ENCODE measurements at places on chromosomes 4 and X.
A peak's percentile ranks its signal among the peaks of the same experiment; 100 is the strongest.

- DNase-seq, result no peak
Observed at GRCh38 chrX:106401965-106402559, 209.7 kb upstream of the RADX start.

DNA sequence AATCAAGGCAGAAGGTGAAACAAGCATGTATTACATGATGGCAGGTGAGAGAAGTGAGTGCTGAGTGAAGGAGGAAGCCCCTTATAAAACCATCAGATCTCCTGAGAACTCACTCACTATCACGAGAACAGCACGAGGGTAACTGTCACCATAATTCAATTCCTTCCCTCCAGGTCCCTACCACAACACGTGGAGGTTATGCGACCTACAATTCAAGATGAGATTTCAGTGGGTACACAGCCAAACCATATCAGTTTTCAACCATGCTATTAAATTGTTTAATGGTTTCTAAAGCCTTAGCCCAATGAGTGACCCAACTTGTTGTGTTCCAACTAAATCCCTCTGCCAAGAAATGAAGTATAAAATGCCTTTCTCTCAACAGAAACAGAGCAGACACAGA is 519.8 kb downstream of the GBA3 start:
- DNase-seq, result no peak

- peak; percentile 59 for DNase-seq
Observed at GRCh38 chr4:128574706-128575105, 234.8 kb upstream of the JADE1 start.

DNA sequence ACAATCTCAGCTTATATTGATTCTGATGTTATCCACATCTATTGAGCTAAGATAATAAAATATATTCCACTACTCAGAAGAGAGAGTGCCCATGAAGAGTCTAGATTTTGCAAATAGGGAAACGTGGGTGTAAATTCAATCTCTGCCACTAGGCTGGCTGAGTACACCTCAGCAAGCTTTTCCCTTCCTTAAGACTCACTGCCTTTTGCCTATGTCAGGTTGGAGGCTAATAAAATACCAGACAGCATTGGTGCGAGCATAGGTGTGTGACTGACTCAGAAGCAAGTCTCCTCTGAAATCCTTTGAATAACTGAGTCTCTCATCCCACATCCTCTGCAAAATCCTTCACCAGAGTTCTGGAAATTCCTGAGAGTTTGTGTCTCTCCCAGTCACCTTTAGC is 405.4 kb upstream of the CPEB2 start:
- no peak for DNase-seq

DNA sequence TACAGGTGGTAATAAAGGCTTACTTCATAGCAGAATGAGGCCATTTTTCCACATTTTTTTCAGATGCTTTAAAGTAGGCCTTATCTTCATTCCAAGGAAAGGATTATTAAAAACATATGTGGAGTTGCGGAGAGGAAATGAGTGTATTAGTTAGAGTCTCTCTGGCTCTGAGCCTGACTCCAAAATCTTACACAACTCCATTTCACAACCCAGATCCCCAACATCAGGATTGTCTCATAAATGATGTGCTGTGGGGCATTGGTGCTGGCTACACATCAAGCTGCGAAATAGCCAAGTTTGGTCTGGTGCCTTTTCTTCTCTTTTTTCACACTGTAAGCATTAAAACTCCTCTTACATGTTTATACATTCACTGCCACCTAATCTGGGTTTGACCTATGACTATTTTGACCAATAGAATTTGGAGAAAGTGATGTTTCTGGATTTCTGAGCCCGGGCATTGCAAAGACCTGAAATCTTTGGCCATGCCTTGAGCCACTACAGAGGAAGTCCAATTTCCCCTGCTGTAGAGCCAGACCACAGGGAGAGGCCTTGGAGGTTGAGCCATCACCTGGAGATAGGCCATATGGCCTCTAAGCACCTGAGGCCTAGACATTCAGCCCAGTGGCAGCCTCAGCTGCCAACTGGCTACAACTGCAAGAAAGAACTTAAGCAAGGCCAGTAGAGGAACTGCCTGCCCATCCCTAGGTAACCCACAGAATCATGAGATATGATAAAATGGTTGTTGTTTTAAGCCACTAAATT is 16.7 kb upstream of the SOD3 start:
- no peak for DNase-seq

DNA sequence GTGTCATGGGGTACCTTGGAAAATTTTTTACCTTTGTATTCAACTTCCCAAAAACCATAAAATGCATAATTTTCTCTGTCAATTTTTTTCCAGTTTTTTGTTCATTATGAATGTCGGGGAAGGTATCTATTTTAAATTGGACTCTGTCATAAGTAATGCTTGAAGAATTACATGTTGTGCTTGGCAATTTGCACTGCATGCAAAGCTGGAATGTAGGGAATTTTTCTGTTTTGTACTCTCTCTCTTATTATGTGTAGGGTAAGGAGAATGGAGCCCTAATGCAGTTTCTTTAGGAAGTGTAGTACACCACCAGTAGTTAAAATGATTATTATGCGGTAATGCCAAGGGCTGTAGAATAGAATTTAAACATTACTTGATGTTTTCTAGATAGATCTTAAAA is 137.7 kb upstream of the LIMCH1 start:
- no peak for DNase-seq

DNA sequence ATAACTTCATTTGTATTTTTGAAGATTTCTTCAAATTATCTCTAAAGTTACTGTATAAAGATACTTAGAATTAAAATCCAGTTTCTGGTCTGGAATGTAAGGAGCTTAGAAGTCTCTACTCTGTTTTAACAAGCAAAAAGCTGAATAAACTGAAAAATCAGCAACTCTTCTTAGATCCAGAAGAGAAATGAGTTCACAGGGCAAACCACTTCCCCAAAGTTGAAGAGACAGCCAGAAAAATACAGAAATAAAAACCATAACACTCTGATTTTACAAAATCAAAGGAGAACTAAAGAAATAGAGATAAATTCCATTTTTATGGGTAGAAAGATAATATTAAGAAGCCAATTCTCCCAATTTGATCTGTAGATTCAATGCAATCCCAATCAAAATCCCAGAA is 1166.8 kb downstream of the ADGRL3 start:
- no peak for DNase-seq

DNA sequence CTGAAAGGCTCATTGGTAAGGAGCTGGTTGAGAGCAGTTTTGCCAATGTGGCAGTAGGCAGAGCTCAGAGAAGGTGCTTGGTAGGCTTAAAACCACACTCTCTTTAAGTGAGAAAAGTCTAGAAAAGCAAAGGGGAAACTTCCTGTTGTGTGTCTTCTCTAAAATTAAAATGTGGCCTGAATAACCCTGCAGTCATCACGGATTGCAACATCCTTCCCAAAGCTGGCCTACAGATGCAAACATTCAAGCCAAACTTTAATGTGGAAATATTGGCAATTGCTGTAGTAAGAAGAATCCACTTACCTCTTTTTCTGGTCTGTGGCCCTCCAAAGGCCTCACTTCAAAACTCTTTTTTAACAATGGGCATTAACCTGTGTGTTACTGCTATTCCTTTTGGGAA is 348.5 kb downstream of the OPHN1 start:
- DNase-seq, result no peak

DNA sequence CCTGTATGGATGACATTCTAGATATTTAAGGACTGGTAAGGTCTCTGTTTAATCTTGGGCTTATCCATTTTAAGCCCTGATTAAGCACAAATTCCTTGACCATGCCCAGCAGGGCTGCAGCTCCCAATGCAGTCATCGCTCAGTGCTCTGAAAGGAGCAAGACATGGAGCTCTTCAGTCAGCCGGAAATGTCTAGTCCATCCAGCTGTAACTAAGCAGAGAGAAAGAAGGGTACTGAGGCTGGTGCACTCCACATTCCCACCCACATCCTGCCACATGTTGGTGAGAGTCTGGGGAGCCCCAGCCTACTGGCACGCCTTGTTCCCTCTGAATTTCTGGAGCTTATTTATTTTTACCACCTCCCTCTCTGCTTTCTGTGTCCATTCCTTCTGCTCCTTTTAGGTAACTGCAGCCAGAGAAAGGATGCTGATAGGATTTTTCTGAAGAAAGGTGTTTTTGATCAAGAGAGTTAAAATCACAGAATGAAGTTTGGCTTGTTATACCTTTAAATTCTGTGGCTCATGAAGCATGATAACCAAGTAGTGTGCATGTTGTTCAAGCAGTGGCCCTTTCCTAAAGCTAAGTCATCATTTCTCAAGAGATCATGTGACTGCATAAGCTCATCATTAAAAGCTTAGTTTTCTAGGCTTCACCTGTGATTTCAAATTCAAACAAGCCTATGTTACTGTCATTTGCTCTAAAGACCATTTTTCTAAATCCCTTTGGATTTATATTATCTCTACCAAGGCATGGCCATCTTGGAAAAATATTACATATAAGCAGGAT is 74.0 kb downstream of the GALNT7 start:
- DNase-seq, result no peak

DNA sequence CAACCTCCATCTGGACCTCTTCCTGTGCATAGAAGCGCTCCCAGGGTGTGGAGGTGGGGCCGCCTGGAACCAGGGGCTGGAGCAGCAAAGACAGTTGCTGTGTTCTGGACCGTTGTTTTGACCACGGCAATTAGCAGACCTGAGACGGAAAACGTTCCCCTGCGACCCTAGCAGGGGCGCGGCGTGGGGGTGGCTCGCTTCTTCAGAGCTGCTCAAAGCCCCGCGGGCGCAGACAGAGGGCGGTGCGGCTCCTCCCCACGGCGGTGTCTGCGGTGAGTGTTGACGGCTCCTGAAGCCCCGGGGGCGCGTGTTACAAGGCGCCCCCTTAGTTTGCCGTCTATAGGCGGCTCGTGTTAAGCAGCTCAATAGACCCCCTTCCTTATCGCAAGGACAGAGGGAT is 79.2 kb downstream of the TRIML1 start:
- no peak for DNase-seq

- DNase-seq, result no peak
Observed at GRCh38 chr4:121146530-121146929, 17.6 kb downstream of the TNIP3 start.

- DNase-seq, result no peak
Observed at GRCh38 chrX:7102119-7102518, 45.4 kb upstream of the STS start.

DNA sequence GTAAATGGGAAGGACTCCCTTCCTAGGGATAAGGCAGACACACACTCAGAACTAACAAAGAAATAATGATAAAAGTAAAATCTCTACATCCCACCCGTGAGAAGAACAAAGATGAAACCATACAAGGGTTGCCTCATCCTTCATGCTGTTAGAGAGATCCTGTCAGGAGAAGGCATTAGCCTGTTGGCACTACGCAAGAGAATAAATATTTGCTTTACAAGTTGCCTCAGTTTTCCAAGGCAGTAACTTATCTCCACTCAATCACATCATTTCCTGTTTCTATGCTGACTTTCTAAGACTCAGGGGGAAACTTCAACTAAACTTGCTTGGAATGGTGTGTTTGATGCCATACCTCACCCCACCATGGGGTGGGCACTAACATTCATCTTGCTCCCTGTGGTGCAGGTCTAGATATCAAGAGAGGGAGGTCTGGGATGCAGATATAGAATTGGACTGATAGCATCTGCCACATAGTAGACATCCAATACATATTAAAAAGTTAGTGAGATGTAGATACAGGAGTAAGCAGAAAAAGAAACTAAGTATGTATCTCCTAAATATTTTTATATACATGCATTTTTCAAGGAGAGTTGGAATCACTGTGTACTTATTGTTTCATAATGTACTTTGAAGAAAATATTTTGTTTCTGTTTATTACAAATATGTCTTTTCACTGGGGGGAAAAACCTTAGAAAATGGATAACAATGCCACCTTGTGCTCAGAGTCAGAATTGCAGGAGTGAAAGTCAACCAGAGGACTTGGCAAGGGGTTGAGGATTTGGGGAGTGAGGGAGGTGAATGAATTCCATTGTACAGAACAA is 57.2 kb upstream of the BEX4 start:
- no peak for DNase-seq

- DNase-seq, result no peak
Observed at GRCh38 chrX:39753293-39753996, 344.3 kb downstream of the BCOR start.

- no peak for DNase-seq
Observed at GRCh38 chrX:132443196-132444135, 45.4 kb downstream of the MBNL3 start.

DNA sequence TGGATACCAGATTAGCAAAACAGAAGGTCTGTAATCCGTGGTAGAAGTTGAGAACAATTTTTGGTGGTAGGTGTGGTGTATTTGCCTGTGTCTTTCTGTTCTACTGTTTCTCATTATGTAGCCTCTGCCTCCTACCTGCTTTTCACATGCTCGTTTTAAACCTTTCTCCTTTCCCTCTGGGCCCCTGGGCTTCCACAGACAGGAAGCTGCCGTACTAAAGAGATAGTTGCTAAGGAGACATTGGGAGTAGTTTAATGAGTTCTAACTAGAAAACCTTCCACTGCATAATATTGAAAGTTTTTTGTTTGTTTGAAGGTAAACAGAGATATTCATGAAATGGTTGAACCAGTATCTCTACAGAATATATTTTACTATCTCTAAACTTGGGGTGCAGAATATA is 107.8 kb downstream of the STOX2 start:
- no peak for DNase-seq

- no peak for DNase-seq
Observed at GRCh38 chr4:41256131-41256739, 493 bp upstream of the UCHL1 start.

DNA sequence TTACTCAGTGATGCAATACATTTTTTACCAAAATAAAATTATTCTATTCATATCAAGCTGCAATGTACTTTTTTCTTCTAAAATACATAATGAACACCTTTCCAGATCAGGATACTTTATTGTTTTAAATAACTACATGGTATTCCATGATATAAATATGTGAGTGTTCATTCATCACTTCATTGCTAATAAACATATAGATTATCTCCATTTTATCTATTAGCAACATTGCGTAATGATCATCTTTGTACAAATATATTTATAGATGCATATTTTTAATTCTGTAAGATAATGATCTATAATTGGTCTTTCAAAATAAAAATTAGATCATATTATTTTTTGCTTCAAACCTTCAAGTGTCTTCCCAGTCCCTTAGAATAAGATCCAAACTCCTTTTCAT is 156.1 kb upstream of the HHIP start:
- no peak for DNase-seq

DNA sequence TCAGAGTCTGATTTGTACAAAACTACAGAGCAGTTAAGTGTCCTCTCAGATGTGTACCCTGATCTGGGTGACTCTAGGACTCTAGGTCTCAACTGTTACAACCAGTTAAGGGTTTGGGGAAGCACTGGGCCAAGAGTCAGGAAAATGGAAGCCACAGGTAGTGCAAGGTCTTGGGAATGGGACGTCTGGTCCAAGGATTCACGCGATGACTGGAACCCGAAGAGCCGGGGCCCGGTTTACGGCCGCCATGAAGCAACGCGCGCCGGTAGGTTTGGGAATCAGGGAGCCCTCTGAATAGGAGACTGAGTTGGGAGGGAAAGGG is 321 bp upstream of the HPRT1 start:
- DNase-seq, result no peak

Measured in activated naive CD4-positive, alpha-beta T cell treated with anti-CD3 and anti-CD28 coated beads, Interleukin-2, amount 50 U/mL, for 16 hours (primary cell).